SJCRH30 (cell line): ENCODE measurements at places on chromosomes 11 and 22. TPM values are rescaled to one million over a fixed set of nuclear protein-coding genes. Genes with fewer than 3 reads are reported as not detected.

GRCh38 chr11:107697291-107697690 lies 14.6 kb downstream of the SLN start:
- H3K27me3 ChIP-seq: no peaks in the 10 kb centered on the region
- no peaks in the 10 kb centered on the region for H3K36me3 ChIP-seq
- peaks cover 4% of the 10 kb centered on the region; the same call in 1 of the 2 replicates for H3K4me1 ChIP-seq
- no peak overlapping the region for H3K27ac ChIP-seq

DNA sequence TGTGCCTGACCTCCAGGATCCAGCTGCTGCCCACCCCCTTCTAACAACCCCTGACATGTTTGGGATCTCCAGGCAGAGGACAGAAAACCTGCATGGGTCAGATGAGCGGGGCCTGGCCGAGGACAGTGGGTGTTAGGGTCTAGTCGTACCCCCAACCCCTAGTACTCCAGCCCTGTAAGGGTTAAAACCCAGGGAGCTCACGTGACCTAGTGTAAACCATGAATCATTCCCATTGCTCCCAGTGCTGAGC lies 89.1 kb upstream of the CRYBB3 start:
- no peak for DNase-seq
- H3K36me3 ChIP-seq: no peaks in the 10 kb centered on the region
- H3K4me3 ChIP-seq: peak overlapping the region; percentile 74
- no peaks in the 10 kb centered on the region for H3K27me3 ChIP-seq
- peaks cover 26% of the 10 kb centered on the region for H3K4me1 ChIP-seq

DNA sequence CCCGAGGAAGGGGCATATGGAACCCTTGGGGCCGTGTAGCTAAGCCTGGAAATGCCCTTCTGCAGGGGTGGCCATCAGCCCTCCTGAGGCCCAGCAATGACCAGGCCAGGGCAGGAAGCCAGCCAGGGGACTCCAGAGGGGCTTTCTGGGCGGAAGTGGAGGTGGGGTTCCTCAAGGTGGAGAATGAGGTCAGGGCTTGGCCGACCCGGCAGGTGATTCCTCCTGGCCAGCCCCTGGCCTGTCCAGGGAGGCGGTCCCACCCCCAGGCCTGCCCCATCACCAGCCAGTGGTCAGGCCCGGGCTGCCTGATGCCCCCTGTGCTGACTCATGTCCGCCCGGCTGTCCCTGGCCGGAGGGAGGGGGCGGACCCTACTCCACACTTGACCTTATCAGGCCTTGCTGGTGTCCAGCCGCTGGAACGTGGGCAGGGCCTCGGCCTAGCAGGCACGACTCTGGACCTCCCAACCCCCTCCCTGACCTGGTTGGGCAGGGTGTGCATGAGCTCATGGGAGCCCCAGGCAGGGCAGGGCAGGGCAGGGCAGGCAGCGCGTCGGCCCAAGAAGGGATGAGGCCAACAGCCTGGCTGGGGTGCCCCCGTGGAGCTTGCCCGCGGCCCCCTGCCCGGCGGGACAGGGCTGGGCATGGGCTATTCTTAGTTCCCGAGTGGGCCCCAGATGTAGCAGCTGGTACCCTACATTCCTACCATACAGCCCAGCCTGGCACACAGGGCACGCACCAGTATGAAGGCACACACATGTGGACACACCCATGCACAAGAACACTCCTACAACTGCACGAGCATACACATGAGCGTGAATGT lies 35.9 kb downstream of the RPL3 start:
- no peak overlapping the region for H3K4me3 ChIP-seq
- H3K36me3 ChIP-seq: no peaks in the 10 kb centered on the region
- H3K27ac ChIP-seq: no peak overlapping the region

GRCh38 chr11:102683277-102683676 lies 22.3 kb downstream of the MMP27 start:
- H3K4me1 ChIP-seq: peaks cover 9% of the 10 kb centered on the region
- H3K36me3 ChIP-seq: no peaks in the 10 kb centered on the region
- no peaks in the 10 kb centered on the region for H3K27me3 ChIP-seq
- no peak overlapping the region for H3K4me3 ChIP-seq

- no peaks in the 10 kb centered on the region; the same call in 1 of the 2 replicates for H3K27me3 ChIP-seq
- H3K4me3 ChIP-seq: no peak overlapping the region
- H3K4me1 ChIP-seq: no peaks in the 10 kb centered on the region
- no peak for DNase-seq
Observed at GRCh38 chr22:23014250-23014649, 56.1 kb upstream of the GNAZ start.

GRCh38 chr22:46156031-46156430 lies 5.7 kb downstream of the PPARA start:
- H3K27ac ChIP-seq: no peak overlapping the region
- DNase-seq: no peak
- H3K4me3 ChIP-seq: no peak overlapping the region
- no peaks in the 10 kb centered on the region for H3K36me3 ChIP-seq
- H3K27me3 ChIP-seq: no peaks in the 10 kb centered on the region
- H3K4me1 ChIP-seq: 0 out of 2 replicates have a peak, but pooled peaks cover 5% of the 10 kb centered on the region

ANO9 gene
- 0.61 and 0.73 TPM in 2 replicates for total RNA-seq

OR6T1 gene
- total RNA-seq: not detected in 2 replicates

LMO1 gene
- total RNA-seq: 0.20 and 0.24 TPM in 2 replicates

OR2AT4 gene
- total RNA-seq: not detected in 2 replicates

DMC1 gene
- not detected in 2 replicates for total RNA-seq
